ENCODE measurements at places on chromosomes 5 and 9.

DNA sequence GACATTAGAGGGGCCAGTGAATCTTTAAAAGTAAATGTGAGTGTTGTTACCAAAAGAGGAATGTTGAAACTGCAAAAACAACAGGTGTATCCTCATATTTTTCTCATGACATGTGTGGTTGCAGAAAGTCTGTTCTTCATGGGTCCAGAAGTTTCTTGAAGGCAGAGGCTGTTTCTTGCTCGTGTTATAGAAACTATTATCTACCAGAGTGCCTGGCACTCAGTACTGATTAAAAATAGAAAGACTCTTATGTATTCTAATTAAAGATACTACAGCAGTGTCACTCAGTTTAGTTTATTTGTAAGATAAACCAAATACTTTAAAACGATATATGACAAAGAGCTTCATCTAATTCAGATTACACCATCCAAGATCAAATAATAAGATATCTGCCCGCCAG is 1864.2 kb upstream of the WWC1 start:
- no peak for DNase-seq

GRCh38 chr5:3889412-3890142 is 293.9 kb downstream of the IRX1 start:
- DNase-seq: no peak

DNA sequence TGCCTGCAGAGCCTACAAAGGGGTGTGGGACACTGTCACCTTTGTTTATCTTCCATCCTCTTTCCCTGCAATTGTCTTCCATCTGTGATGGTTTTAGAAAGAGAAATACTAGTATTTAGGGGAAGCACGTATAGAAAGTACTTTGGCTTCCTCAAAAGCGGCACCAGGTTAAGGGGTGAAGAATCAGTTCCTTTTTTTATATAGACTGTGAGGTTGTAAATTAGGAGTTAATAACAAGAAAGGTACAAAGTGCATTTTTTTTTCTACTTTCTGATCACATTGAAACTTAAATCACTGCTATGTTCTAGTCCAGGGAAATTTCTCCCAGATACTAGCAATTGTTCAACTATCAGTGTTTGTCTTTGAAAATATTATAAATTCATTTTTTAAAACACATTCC is 219.3 kb downstream of the CEMIP2 start:
- no peak for DNase-seq

GRCh38 chr9:105299190-105299854 is 54.9 kb downstream of the SLC44A1 start:
- no peak for DNase-seq

DNA sequence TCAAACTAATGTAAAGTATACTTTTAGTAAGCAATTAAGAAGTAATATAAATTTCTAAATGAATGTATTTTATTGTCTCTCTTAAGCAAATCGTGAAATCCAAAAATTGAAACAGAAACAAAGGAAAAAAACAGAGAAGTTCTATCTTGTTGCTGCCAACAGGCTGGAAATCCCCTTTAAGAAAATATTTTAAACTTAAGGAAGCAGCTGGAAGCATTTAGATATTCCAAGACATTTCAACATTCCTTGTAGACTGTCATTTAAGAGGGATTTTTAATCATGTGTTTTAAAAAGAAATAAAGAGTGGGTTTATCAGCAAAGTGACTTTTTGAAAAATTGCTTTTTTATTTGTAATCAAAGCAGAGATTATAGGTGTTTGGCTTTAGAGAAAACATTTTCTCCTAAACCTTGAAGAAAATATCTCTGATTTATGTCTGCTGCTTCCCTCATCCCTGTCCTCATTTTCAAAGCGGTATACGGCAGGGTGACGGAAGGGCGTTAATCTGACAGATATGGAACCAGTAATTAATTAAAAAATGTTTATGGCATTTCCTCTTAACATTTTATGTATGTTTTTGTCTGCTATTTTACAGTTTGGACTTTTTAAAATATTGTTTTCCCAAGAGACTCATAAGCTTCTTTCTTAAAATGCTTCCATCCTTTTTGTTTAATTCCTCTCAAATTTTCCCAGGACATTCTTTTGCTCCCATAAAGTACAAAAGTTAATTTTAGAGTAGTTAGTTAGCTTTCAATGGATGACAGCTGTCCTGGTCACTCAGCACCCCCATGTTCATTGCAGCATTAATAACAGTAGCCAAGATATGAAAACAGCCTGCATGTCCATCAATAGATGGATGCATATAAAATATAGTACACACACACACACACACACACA is 245.6 kb downstream of the LURAP1L start:
- DNase-seq: no peak

DNA sequence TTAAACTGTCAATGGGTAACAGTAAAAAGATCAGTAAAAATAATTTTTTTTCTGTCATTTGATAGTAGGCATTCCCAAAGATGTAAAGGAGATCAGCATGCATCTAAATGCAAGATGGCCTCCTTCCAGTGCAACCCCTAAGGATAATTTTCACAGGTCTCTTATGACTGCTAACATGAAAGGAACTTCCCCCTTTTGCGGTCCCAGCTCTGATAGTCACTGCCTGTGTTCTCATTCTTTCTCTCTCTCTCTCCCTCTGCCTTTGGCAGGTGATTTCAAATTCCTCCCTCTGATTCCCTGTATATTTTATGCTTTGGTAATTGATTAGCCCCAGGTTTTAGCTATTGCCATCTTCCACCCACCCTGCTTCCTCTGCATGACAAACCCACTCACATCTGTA is 8.9 kb downstream of the SPINK14 start:
- DNase-seq: no peak

DNA sequence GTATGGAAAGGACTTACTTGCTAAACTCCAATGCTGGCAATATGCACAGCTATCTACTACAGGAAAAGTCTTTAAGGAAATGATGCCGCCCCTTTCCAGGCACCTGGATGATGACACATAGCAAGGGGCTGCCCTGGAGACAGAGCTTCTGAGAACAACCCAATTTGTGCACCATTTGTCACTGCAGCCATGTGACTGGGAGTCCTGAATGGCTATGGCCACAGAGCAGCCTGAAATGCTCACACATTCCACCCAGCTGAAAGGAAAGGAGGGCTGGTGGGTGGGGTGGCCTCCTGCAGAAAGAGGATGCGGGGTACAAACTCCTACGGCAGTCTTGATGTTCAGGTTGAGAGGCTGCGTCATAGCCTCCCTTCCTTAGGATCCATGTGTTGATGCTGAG is 70.1 kb upstream of the FSTL4 start:
- no peak for DNase-seq

GRCh38 chr9:35273591-35273990 is 111.8 kb downstream of the UNC13B start:
- no peak for DNase-seq

GRCh38 chr5:80128141-80128540 is 93.0 kb downstream of the THBS4 start:
- DNase-seq: no peak

GRCh38 chr9:69580582-69581214 is 91.5 kb downstream of the APBA1 start:
- no peak for DNase-seq

DNA sequence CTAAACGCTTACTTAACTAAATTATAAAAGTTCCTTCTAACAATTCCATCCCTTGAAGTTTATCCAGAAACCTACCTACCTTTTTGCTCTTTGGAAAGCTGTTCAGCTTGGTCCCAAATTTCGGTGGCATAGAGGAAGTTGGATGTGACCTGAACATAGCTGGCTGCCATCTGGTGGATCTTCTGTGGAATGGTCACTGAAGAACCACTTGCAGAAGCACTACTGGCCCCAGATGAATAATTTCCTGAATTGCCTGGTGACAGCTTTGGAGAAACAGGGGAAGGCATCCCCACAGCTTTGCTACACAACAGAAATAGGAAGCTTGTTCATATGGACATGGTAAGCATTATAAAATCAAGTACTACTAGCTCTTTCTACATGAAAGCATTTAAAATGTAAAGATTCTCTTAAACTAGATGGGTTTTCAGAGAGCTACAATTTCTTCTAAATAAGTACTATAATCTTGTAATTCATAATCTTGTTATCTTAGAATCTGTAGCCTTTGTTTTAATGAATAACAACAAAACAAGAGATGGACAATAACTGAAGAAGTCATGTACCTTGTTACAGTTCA is 9.9 kb downstream of the LEAP2 start:
- DNase-seq: peak; percentile 16

DNA sequence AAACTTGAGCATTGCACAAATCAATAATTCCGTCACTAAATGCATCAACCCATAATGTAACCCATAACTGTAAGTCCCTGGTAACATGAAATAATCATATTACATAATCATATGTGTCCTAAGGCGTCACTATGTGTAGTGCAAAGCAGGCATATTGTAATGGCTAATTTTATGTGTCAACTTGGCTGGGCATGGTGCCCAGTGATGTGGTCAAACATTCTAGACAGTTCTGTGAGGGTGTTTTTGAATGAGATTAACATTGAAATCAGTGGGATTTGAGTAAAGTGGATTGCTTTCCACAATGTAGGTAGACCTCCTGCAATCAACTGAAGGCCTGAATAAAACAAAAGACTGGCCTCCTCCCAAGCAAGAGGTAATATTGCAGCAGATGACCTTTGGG is 794.4 kb upstream of the ACO1 start:
- no peak for DNase-seq

GRCh38 chr5:154547551-154547950 is 69.5 kb upstream of the HAND1 start:
- DNase-seq: no peak

GRCh38 chr5:124901081-124901480 is 154.6 kb upstream of the ZNF608 start:
- no peak for DNase-seq

All from activated naive CD4-positive, alpha-beta T cell treated with Interleukin-2 at 50 U/mL for 16 hours (primary cell).